ENCODE measurements at places on chromosomes 5 and 9.

DNA sequence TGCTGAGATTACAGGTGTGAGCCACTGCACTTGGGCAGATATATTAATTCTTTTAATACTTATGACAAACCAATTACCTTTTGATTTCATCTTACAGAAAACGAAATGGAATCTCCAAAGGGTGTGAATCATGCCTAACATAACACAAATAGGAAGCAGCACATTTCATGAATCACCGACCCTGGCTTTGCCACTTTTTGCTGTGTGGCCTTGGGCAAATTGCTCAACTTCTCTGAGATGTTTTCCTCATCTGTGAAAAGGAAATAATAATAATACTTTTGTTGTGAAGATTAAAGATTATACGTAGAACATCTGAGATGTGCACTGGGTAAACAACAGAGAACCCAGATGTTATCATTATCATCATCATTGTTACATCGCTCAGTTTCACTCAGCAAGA, 50.7 kb upstream of the FREM1 start:
- no peak for DNase-seq

DNA sequence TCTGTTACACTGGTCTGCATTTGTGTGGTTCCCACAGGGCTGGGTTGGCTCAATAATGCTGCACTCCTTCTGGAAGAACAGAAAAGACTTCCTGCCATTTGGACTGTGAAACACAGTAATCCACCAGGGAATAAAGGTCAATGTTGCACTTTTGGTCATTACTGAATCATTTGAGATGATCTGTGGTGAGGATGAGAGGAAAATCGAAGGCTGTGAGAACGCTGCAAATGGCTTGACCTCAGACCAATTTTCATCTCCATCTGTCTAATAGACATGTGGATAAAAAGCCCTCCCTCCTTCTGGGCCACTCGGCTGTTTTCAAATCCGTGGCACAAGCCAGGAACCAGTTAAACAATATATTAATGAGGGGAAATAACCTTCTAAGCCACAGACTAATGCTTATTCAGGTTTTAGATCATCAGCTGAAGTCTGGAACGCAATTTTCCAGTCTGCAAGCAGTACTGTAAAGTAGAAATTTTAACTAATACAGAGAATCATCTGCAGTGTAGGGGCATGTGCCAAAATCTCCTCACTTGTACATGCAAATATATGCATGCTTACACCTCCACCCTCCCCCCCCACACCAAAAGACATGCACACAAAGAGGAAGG, 20.2 kb downstream of the TLE1 start:
- no peak for DNase-seq

GRCh38 chr5:65760504-65761275, 38.7 kb downstream of the NLN start:
- peak; percentile 40 for DNase-seq

DNA sequence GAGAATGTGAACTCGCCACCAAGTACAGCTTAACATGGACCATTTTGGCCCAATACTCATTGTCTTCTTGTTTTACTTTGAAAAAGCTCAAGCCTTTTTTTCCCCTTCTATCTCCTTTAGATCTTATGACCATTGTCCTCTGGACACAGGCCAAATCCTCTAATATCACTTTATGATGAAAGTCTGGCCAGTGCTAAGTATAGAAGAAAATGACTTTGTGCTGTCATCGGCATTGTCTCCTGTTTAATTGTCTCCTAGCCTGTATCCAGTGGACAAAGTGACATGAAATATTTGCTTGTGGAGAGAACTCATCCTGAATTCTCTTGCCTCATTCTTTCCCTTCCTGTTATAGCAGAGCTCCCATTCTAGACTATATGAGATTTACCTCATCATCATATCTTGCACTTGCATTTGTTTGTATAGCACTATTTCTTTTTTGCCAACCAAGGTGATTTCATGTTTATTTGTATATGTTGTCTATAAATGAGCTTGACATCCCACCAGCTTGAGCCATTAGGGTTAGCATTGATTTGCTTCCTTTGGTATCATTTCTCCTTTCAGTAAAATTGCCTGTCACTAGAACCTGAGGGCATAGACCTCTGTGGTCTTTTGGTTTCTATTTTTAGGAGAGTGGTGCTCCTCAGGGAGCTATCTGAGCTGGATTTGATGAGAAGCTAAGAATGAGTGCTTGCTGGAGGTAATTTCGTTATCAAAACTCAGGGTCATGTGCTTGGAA, 18.8 kb upstream of the TNFAIP8 start:
- DNase-seq, result no peak

- DNase-seq, result peak; percentile 62
These were observed 17.5 kb upstream of the DHFR start for GRCh38 chr5:80672140-80672736.

- no peak for DNase-seq
These were observed 18.6 kb downstream of the BAAT start for GRCh38 chr9:101366038-101366756.

- no peak for DNase-seq
These were observed 237.1 kb upstream of the PUM3 start for GRCh38 chr9:3080951-3081350.

GRCh38 chr9:110133059-110133458, 74.9 kb downstream of the C9orf152 start:
- DNase-seq, result no peak

GRCh38 chr5:168282120-168282519, 9.3 kb upstream of the WWC1 start:
- no peak for DNase-seq

GRCh38 chr5:11121885-11122284, 360.9 kb upstream of the DAP start:
- DNase-seq, result no peak

DNA sequence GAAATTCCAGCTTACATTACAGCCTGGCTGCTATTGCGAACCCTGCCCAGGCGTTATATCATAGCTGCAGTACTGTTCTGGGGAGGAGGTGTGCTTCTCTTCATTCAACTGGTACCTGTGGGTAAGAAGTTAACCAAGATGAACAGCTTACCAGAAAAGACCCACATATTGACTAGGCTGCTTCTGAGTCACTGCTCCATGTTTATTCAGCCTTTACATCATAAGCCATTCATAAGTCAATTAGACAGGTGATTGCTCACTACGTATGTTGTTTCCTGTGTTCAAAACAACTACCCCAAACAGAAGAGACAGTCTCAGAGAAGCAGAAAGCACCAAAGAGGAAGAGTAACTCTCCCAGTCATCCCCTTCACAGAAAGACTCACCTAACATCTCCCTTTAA, 34.7 kb upstream of the SLC22A5 start:
- DNase-seq, result no peak

GRCh38 chr5:69502367-69502766, 9.8 kb downstream of the OCLN start:
- no peak for DNase-seq

- DNase-seq, result no peak
These were observed 433.0 kb downstream of the TLE1 start for GRCh38 chr9:81256368-81256767.

GRCh38 chr5:165272436-165272835, 1767.0 kb downstream of the MAT2B start:
- no peak for DNase-seq

- no peak for DNase-seq
These were observed 92.7 kb downstream of the MELK start for GRCh38 chr9:36665387-36665786.

Data from activated T-cell treated with anti-CD3 and anti-CD28 coated beads for 1 hour (primary cell).